SK-MEL-5 (cell line): ENCODE measurements at places on chromosomes 3 and 15. TPM values are rescaled to one million over a fixed set of nuclear protein-coding genes. Genes with fewer than 3 reads are reported as not detected.

Gene CTNNB1
- 2,832 and 2,887 TPM in 2 replicates for total RNA-seq

Gene ZNF774
- 2.1 and 2.2 TPM in 2 replicates for total RNA-seq

Gene ZNF80
- 0.11 TPM in 1 of 2 replicates, not detected in the other for total RNA-seq

Gene SMAD6
- total RNA-seq: 3.2 and 4.6 TPM in 2 replicates

Gene TGM4
- not detected in 2 replicates for total RNA-seq

Gene RPP14
- 25.4 and 26.4 TPM in 2 replicates for total RNA-seq

Gene PLA2G4D
- not detected in 2 replicates for total RNA-seq

Gene CCR9
- not detected in 2 replicates for total RNA-seq

Gene GABRR3
- total RNA-seq: not detected in 2 replicates
